ENCODE measurements at places on chromosomes 2 and 18.

DNA sequence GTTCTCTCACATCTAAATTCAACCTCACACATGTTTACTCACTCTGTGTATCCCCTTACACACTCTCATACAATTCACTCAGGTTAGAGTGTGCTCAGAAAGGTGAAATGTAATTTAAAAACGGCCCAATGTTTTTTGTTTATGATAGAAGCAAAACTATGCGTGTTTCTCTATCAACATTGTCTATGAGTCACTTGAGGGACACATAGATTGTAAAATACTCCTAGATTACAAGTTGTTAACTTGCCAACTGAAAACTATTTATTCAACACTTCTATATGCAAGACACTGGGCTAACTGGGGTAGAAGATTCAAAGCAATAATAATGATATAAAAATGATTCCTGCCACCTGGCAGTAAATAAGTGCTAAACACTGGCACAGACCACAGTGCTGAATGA, 24.6 kb downstream of the CCDC195 start:
- DNase-seq = no peak

DNA sequence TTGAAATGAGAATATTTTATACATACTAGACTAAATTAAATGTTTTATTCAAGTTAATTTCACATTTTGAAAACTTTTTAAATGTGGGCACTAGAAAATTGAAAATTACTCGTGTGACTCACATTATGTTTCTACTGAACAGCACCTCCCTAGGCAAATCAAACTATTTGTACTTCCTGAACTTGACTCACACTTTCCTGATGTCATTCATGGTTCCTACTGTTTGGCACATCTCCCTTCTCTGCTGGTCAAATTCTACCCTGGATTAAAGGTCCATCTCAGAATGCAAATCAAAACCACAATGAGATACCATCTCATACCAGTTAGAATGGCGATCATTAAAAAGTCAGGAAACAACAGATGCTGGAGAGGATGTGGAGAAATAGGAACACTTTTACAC, 16.7 kb downstream of the LHCGR start:
- no peak for DNase-seq

- no peak for DNase-seq
Observed at GRCh38 chr2:162928356-162928755, 89.8 kb upstream of the KCNH7 start.

DNA sequence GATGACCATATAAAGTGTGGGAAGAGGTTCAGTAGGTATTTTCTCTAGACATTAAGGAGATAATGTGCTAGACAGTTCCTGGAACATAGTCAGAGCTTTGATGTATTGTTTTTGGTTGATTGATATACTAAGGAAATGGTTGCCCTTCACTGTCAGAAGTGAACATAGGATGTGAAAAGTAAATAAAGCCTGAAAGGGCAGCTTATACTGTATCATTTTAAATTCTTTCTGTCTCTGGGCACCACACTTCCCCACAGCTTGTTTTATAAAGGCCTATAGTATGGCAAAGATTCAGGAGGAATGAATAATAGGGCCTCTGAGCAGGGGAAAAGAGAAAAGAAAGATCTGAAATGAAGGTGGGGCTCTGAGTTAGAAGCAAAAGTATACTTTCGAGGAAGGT, 72.7 kb upstream of the ITPRID2 start:
- no peak for DNase-seq

DNA sequence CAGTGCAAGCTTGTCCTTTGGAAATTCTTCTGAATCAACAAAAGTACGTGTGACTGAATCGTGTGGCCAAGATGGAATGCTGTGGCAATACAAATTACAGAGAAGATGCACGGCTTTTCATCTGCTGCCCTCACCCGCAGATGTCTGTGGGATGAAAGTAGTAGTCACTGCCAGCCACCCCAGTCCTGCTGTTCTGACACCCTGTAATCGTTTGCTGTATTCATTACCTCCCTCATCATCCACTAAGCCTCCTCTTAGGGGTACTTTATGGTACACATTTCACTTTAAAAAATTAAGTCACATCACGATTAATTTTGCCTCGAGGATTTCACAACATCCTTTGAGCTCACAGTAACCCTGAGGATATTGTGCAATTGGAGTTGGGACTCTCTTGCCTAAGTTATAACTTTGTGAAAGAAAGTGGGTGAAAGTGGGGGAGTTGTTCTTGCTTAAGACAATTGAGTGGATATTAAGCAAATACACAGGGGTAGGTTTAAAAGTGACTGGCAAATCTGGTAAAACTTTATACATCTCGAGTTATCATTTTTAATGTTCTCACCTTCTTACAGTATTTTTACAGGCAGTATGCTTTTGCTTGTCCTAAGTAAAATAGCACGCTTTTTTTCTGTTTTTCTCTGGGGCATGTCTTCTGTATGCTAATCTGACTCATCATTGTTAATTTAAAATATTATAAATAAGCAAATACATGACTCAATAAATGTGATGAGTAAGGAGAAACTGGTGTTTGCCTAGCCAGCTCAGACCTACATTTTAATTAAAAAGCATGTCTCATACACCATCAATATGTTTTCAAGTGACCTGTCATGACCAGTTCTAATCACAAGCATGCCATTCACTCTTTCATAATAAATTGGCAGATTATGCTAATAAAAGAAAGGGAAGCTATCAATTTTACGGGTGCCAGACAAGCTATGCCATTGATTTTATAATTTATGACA, 680.9 kb downstream of the IRS1 start:
- no peak for DNase-seq

- no peak for DNase-seq
Observed at GRCh38 chr2:70979626-70980025, 1.2 kb downstream of the ANKRD53 start.

DNA sequence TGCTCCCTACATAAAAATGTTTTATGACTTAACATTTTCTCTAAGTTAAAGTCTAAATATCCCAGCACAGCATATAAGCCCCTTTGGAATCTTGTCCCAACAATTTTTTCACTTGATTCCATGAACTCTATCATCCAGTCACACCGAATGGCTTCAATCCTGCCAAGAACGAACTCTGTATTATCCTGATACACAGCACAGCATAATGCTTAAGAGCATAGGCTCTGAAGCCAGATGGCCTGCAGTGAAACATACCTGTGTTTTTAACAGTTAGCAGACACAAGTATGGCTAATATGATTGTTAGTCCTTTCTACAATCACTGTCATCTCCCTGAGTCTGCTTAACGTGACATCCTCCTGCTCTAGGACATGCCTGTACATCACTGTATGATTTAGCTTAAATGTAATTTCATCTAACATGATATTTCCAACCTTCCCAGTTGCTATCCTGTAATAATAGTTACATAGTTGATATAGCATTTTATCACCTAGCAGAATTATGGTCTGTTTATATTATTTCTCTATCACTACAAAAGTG, 669.5 kb downstream of the ERBB4 start:
- no peak for DNase-seq

DNA sequence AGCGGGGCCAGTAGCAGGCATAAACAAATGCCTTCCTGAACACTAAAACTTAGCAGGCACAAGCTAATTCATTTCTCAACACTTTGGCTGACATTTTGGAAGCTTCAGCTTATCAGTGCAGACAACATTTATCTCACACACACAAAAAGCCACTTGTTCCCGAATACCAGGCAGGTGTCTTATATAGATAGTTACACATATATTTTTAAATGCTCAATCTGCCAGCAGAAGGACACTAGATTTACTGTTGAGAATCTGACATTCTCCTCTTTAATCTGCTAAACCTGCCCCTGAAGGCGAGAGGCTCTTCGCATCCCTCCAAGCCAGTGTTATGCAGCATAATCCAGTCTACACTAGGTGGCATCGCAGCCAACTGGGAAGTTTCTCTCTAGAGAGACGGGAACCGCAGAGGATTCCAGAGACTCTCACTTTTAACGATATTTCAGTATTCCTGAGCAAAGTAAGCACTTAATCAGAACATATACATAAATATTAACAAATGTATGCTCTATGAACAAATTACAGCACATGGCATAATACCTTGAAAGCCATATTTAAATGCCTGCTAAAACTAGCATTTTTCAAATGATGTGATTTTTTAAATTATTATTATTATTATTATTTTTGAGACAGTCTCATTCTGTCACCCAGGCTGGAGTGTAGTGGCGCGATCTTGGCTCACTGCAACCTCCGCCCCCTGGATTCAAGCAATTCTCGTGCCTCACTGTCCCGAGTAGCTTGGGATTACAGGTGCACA, 90.2 kb upstream of the SCG2 start:
- no peak for DNase-seq

GRCh38 chr2:119178776-119179175, 20.2 kb upstream of the C1QL2 start:
- no peak for DNase-seq

DNA sequence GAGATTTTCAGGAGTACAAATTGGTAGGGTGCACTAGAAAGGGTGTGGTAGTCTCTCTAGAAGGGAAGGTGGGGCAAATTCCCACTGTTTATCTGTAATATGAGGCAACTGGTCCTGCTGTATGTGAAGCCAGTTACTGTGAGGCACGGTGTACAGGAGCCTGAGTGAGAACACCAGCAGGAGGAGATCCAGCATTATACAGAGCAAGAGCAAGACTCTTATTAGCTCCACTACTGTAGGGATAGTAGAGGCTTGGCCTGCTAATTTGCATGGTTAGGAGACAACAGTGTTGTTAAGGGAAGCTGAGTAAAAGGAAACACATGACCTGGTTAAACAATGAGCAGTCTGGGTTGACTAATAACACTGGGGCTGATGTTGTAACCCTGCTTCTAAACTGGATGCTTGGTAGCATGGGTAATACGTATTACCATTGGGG, 76.3 kb upstream of the WDSUB1 start:
- DNase-seq = no peak

DNA sequence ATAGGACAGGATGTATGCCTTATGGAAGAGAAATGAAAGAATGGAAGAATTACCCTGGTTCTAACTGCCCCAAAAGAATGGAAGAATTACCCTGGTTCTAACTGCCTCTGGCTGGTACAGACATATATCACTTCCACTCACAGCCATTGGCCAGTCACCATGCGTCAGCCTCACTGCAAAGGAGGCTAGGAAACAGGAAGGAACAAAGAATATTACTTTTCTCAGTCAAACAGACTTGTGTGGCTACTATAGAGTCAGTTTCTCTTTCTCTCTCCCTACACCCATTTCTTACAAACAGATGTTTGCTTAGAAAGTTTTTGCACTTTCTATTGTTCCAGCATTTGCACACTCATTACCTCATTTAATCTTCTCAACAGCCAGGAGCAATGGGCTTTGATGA, 1111.1 kb upstream of the KLHL29 start:
- DNase-seq = no peak

- no peak for DNase-seq
Observed at GRCh38 chr18:58290116-58290695, 246.2 kb downstream of the NEDD4L start.

GRCh38 chr2:227460070-227460485, 11.9 kb upstream of the AGFG1 start:
- DNase-seq = peak; percentile 47
